Lower lobe of right lung (tissue), 2 donors: ENCODE measurements at places on chromosomes 2 and 18. TPM values are rescaled to one million over a fixed set of nuclear protein-coding genes. Genes with fewer than 3 reads are reported as not detected.

ABCG5 gene
- total RNA-seq: not detected

DLX2 gene
- not detected for total RNA-seq

FAM110C gene
- total RNA-seq: 3.6 TPM

ARHGAP28 gene
- 13.1 TPM for total RNA-seq

SERPINB11 gene
- total RNA-seq: 0.77 TPM

CCBE1 gene
- total RNA-seq: 14.0 TPM

CXCR2 gene
- 20.1 TPM for total RNA-seq

ACMSD gene
- total RNA-seq: not detected

DAW1 gene
- 4.9 TPM for total RNA-seq

CIDEA gene
- total RNA-seq: not detected

CD8B2 gene
- total RNA-seq: 0.21 TPM
